ENCODE measurements at places on chromosomes 1 and 21.

DNA sequence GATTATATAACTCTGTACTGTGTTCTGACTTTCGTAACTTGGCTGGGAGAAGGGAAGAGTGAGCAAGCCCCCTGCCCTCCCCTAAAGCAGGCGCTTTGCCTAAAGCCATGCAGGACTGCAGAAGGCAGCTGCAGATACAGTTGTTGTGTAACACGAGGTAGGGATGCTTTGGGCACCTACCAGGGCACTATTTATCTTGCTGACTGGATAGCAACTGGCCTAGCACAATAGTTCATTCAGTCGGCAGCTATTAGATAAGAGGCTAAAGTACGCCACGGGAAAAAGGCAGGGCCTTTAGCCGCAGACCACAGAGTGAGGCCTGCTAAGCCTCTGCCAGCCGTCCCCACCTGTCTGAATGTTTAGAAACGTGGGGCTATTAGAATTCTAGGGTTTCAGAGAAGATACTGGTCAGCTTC, 80.9 kb downstream of the TTC3 start:
- peak; percentile 44 for DNase-seq

- peak; percentile 38 for DNase-seq
Measured at GRCh38 chr1:188857526-188858087, 1620.1 kb downstream of the BRINP3 start.

- DNase-seq, result no peak
Measured at GRCh38 chr1:229879746-229880145, 187.3 kb upstream of the GALNT2 start.

DNA sequence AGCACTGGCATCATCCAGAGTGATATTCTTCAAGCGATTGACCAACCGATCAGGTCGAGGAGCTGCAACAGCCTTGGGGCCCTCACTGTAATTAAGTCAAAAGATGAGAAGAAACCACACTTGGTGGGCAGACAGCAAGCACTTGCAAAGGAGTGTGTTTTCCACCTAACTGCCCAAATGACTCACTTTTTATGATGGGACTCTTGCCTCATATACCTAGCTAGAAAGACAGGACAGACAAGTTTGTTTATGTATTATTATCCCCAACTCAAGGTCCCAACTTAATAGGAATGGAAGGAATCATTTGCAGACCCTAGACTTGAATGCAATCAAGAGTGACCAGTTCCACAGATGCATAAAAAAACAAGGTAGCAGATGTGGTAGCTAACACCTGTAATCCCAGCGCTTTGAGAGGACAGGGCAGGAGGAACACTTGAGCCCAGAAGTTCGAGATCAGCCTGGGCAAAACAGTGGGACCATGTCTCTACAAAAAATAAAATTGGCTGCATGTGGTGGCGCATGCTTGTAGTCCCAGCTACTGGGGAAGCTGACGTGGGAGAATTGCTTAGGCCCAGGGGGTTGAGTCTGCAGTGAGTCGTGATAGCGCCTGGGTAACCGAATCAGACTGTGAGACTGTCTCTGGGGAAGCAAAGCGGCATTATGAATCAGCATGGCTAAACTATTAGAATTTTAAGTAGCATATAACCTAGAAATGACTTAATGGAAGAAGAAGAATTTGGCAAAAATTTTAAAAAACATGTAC, 2.3 kb upstream of the NRAS start:
- DNase-seq, result no peak

- no peak for DNase-seq
Measured at GRCh38 chr21:40852563-40852962, 5.6 kb upstream of the DSCAM start.

DNA sequence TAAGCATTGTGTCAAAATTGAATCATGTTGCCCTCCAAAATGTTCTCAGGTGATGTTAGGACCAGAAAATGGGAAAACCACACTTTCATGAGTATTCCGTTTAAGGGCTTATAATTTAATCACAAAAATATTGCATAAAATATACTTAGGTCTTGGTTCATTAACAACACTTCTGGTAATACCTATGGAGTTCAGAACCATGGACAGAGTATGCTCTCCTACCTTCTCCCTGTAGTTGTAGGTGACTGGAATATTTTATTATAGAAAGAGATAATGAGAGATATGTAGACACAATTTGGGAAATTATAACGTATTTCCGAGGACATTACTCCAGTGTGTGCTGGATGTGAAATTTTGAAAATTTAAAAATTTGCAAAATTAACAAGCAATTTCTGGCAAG, 232.5 kb downstream of the NCAM2 start:
- no peak for DNase-seq

DNA sequence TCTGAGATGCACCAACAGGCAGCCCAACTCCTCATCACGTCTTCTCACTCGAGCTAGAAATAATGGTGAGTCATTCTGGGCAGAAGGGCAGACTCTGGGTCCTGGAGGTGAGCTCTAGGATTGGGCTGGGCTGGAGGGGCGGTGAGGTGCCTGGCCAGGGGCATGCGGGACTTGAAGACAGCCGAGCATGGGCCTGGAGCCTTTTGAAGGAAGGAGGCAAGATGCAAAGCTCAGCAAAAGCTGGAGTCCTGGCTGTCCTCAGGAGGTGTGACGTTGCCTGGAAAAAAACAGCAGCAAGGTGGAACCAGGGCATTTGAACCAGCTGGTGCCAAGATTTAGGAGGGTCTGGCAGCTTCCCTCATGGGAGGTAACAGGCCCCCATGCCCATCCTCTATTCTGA, 712 bp downstream of the KCNA2 start:
- DNase-seq, result no peak

DNA sequence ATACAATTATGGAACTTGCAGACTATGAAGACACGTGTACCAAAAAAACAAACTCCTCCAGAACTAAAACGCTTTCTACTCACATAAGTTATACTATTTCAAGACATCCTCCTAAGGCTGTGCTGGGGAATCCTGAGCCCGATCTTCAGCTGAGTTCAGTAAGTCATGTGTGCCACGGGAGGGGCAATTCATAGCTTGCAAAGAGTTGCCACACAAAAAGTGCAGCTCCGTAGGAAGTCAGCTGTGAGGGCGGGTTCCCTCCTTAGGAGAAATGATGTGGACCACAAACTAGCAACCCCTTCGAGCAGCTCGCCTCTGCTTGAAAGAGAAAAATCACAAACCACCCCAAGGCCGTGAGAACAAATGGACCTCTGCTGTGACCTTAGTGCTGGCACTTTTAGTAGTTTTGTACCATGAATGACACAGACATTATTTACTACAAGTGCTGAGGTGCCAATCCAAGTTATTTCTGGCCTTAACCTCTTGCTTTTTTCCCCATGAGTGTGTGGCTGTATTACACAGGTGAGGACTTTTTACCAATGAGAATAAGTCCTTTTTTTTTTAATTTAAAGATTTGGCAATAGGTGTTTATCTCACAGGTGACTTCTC, 35.8 kb upstream of the TRIM67 start:
- DNase-seq, result no peak

- DNase-seq, result no peak
Measured at GRCh38 chr1:154770897-154771594, 99.0 kb downstream of the KCNN3 start.

GRCh38 chr1:185585770-185586169, 148.4 kb upstream of the HMCN1 start:
- DNase-seq, result no peak

DNA sequence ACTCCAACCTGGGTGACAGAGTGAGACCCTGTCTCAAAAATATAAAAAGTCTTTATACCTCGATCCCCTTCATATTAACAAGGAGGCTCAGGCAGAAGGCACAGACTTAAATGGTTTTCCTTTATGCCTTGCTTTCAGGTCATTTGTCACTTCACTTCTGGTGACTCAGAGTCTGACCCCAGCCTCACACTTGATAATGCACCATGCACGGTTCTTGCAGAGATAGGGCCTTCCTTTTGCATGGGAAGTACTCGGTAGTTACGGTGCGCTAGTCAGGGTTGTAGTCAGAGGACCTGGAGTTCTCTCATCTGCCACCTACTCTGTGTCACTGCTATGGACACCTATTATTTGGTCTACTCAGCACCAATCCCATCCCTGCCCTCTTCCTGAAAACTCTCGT, 43.6 kb upstream of the BMP8B start:
- no peak for DNase-seq

DNA sequence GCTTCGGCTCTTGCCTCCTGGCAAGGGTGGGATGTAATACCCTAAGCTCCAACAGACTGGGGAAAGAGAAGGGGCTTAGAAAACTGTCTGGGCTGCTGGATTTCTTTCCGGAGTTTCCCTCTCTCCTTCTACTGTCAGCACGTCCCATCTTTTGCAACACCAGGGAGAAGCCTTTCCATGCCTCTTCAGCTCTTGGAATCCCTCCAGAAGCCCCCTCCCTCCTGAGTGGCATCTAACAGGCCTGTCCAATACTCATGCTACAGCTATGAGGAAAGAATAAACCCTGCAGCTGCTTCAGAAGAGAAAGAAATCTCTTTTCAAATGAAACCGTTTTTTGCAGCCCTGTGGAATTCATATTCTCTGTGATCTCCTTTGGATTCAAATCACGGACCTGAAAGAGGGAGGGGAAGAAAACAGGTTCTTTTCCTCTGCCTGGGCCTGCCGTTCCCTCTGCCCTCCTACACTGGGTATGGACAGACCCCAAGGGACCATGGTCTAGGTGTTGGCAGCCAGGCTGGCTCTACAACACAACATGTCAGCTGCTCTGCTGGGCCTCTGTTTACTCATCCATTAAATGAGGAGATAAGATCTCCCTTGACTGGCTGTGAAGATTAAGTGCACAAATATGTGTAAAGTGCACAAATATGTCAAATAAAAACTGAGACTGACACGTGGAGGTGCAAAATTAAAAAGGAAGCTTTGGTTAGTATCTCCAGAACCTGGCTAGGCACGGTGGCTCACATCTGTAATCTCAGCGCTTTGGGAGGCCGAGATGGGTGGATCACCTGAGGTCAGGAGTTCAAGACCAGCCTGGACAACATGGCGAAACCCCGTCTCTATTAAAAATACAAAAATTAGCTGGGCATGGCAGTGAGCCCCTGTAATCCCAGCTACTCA, 6.0 kb upstream of the CAPN2 start:
- DNase-seq, result no peak

DNA sequence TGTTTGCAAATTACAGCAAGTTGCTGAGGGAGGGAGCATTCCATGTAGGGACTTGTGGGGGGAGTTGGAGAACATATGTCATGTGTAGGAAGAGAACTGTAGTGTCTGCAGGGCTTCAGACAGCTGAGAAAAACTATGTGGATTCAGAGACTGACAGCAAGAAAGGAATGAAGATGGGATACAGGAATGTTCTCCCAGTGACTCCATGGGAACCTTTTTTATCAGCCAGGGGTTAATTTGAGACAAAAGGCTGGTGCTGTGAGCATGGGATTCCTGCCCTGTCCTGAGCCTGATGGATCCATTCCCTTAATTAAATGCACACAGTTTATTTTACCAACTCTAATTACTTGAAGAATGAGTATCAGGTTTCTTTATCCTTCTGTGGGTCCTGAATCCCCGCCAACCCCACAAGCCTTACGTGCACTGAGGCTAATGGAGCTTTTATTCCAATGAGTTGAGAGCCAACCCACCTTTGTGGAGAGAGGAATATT, 26.5 kb upstream of the PLXNA2 start:
- DNase-seq, result no peak

DNA sequence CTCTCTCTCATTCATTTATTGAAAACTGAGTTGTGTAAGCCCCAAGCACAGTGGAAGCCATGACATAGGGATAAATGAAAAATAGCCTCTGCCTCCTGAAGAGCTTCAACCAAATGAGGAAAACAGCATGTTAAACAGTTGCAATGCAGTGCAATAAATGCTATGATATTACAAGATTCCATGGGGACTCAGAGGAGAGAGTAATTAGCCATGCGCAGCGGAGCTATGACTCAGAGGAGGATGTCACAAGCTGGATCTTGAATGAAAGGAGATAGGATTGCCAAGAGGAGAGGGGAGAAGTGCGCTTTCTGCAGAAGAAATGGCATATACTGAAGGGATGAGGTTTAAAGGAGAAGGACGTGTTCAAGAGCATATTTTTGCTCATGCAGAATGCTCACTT, 231.3 kb upstream of the PLXNA2 start:
- no peak for DNase-seq

- no peak for DNase-seq
Measured at GRCh38 chr1:56180520-56181190, 398.7 kb downstream of the PLPP3 start.

DNA sequence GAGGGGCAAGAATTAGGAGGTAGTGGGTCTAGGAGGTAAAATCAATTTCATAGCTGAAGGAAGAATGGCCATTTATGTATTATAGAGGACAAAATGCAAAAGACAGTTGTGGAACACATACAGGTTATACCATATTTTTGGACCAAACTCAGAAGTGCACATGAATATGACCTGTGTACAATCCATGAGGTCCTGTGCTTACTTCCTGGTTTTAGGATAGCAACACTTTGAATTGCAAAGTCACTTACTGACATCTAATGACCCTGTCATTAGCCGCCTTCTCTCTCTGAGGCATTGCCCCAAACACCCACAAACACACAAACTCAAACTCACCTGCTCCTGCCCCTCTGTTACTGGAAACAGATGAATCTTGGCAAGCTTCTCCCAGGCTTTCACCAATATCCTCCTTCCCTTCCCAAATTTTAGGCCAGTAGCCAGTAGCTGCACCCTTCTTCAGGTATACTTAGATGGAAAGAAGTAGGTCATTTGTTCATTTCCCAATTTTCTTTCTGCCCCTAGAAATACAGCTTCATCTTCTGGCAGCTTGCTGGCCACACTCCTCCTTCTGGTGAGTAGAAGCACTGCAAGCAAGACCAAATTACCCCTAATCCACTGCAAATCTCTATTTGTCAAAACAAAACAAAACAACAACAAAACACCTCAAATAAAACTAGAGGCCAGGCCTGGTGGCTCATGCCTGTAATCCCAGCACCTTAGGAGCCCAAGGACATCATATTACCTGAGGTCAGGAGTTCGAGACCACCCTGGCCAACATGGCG, 13.7 kb upstream of the RPL5 start:
- no peak for DNase-seq

DNA sequence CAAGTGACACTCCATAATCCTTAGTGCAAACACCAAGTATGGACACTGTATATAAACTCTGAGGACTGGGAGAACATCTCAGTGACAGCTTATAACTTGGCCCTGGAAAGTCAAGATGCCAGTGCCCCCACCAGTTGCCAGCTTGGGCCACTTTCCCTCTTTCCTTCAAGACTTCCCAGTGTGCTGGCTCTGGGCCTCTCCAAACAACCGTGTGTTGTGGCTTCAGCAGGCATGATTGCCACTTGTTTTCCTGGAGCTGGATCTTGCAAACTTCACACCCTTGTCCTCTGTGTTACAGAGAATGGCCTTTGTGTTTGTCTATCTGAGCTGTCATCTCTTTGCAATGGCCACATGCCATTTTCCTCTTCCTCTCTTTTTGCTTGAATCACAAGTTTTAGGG, 37.0 kb downstream of the CCDC185 start:
- DNase-seq, result no peak

- DNase-seq, result no peak
Measured at GRCh38 chr1:244002721-244003120, 48.4 kb upstream of the ZBTB18 start.
